Central memory CD4-positive, alpha-beta T cell (primary cell): ENCODE measurements at places on chromosomes 4 and X.

GRCh38 chrX:16320765-16321355, 153.6 kb downstream of the MAGEB17 start:
- no peak for DNase-seq

- no peak for DNase-seq
Measured at GRCh38 chrX:114344756-114345349, 239.0 kb upstream of the HTR2C start.

DNA sequence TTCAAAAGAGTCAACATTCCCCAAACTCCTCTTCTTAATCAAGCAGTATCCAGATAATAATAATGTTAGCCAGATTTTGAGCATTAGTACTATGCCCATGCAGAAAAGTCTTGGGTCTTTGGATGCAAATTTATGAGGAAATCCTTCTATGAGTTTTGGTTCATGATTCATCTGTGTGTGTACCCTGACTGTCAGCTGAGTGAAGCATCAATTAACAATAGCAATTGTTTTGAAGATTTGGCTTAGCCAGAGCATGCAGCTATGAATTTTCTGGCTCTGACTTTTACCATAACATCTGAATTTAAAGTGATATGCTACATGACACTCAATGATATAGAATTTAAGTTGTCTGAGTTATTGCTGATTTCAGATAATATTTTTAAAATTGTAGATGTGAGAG, 145.8 kb downstream of the KLHL4 start:
- DNase-seq, result no peak

DNA sequence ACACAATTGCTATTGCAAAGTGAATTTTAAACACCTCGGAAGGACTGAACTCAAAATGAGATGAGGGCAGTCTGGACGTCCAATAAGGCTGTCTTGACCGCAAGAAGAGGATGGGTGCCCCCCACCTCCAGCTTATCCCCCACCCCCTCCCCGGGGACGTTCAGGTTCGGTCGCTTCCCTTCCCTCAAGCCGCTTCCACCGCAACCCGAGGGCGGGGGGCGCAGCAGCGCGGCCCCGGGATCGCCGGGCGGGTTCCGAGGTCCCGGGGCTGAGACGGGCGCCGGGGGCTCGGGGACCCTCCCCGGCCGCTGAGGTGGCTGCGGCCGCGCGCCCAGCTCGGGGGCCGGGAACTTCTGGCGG, 480 bp downstream of the USP46 start:
- DNase-seq, result no peak

GRCh38 chrX:153731117-153731844, 6.6 kb downstream of the ABCD1 start:
- no peak for DNase-seq

- DNase-seq, result no peak
Measured at GRCh38 chr4:77922158-77923094, 59.8 kb downstream of the MRPL1 start.

GRCh38 chr4:124883632-124884031, 171.1 kb upstream of the ANKRD50 start:
- DNase-seq, result no peak

DNA sequence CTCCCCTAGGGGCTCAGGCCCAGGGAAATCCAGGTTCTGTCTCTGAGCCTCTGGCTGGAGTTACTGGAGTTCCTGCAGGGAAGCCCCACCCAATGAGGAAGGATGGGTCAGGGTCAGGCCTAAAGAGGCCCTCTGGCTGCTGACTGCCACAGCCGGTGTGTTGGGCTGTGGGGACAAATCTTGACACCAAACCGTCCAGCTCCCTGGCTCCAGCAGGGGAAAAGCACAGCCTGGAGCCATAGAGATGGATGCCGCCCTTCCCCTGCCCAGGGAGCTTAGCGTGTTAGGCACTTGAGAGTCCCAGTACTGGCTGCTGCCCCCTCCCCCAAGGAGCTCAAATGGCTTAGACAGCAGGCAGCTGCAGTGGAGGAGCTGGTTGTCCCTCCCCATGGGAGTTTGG, 321.3 kb upstream of the LCORL start:
- no peak for DNase-seq

- DNase-seq, result no peak
Measured at GRCh38 chrX:52270453-52271116, 85.9 kb downstream of the MAGED4 start.

DNA sequence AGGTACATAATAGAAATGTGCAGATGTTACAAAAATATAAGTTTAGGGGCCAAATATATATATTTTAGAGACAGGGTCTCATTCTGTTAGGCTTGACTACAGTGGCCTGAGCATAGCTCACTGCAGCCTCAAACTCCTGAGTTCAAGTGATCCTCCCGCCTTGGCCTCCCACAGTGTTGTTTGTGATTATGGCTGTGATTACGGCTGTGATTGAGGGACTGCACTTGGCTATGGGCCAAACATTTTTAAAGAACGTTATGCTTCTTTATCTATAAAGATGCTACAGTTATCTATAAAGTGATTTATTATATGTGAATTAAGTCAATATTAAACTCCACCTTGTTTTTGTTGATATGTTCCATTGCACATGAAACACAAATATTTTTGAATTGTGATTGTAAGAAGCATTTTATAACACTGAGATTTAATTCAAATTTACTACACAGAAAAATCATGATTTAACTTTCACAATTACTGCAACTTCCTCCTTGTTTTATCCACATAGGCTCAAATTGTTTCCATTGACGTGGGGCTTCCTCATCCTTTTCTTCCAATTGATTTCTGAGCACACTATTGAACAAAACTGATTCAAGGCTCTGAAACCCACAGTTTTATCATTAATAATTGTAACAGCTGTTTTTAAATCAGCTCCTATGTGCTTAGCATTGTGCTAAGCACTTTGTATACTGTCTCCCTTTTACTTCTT, 68.4 kb upstream of the BMPR1B start:
- no peak for DNase-seq

DNA sequence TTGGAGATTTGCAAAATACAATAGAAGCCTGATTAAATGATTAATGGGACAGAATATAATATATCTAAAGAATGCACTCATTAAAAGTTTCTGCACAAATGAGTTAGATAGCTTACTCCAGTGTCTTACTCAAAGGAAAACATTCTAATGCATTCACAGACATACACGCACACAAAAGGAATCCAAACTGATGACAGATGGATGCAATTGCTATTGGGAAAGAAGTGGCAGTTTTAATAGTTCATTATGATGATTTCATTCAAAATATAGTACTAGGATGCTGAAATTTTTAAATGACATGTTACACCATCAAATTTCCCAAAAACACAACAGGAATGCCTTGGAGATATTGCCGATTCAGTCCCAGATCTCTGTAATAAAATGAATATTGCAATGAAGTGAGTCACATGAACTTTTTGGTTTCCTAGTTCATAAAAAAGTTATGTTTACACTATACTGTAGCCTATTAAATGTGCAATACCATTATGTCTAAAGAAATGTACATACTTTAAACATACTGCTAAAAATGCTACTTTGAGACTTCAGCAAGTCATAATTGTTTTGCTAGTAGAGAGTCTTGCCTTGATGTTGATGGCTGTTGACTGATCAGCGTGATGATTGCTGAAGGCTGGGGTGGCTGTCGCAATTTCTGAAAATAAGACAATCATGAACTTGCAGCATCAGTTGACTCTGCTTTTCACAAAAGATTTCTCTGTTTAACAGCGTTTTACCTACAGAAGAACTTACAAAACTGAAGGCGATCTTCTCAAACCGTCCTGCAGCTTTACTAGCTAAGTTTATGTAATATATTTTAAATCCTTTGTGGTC, 45.6 kb downstream of the BBS12 start:
- DNase-seq, result no peak

DNA sequence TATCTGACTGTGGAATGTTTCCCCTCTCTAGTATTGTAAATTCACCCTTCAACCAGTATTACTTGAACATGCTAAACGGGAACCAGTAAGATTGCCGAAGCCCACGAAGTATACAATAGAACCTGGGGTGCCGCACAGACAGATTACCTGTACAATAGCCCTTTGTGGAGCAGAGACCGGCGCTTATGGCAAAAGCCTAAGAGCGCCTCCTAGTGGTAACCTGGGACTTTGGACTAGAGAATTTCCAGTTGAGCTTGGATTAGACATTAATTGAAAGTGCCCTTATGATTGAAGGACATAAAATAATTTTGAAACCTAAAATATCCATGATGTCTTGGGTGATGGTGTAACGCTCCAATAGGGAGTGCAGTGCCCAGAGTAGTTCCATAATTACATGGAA, 14.1 kb downstream of the ZNF157 start:
- DNase-seq, result peak; percentile 71

GRCh38 chr4:29295280-29295679, 1424.9 kb upstream of the PCDH7 start:
- no peak for DNase-seq

DNA sequence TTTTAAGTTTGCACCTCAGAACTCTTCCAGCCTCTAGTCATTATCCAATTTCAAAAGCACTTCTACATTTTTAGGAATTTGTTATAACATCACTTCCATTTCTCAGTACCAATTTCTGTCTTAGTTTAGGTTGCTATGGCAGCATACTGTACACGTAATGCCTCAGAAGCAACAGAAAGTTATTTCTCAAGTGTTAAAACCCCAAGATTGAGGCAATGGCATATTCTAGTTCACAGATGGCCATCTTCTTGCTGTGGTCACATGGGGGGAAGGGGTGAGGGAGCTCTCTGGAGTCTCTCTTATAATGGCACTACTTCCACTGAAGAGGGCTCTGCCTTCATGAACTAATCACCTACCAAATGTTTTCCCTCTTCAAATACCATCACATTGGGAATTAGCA, 220.3 kb upstream of the CTSO start:
- DNase-seq, result no peak

GRCh38 chr4:94711635-94712034, 46.1 kb upstream of the BMPR1B start:
- no peak for DNase-seq

- no peak for DNase-seq
Measured at GRCh38 chr4:156901871-156902270, 69.7 kb downstream of the PDGFC start.
